ENCODE measurements at places on chromosomes 13 and 19.

GRCh38 chr19:41223431-41224234 lies 4.6 kb downstream of the AXL start:
- no peak for DNase-seq

DNA sequence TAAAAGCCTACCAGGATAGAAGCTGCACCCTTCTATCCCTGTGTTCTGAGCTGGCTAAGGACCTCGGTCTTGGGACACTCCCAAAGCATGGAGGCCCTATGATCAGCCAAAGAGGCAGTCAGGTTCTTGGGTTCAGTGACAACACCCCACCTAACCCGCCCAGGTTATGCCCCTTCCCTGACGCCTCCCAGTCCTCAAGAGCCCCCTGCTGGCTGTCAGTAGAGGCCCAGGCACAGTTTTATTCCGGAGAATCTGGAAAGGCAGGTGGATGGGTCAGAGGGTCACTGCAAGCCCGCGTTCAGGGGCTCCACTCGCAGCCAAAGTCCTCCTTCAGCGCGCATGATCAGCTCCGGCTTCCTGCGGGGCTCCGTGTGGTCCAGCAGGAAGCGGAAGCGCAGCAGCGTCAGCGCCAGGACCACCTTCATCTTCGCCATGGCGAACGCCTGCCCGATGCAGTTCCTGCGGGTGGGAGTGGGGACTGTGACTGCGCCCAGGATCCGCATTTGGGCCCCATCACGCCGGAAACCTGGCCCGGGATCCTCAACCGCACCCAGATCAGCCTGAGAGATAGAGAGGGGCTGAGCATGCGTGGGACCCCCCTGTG lies 22.3 kb downstream of the OR10H3 start:
- no peak for DNase-seq

DNA sequence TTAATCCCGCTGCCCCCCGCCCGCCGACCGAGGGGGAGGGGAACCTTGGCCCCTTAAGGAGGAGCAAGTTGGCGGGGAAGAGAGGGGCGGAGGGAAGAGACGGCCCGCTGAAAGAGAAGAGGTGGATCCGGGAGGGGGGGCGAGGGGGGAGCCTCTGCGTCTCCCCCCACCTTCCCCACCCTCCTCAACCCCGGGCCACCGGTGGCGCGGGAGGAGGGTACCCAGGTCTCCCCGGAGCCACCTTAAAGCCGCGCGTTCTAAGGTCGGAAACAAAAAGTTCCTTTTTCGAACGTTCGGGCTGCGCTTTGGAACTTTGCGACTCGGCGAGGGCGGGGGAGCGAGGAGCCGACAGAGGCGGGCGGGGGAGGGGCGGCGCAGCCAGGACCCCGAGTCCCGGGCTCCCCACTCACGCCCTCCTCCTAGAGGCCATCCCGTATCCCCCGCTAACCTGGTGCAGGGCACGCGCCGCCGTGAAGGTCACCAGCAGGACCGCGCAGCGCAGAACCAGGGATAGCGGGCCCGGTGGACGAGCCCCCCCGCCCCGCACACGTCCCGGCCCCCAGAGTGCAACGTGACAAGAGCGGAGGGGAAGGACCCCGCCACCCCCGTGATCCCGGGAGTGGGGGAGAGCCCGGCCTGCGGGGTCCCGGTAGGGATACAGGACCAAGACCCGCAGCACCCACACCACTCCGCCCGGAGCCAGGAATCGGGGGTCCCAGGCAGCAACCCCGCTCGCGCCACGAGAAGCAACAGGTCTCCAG lies 659 bp downstream of the ERF start:
- DNase-seq, result peak; percentile 74

GRCh38 chr13:80669112-80669511 lies 328.2 kb upstream of the SPRY2 start:
- no peak for DNase-seq

DNA sequence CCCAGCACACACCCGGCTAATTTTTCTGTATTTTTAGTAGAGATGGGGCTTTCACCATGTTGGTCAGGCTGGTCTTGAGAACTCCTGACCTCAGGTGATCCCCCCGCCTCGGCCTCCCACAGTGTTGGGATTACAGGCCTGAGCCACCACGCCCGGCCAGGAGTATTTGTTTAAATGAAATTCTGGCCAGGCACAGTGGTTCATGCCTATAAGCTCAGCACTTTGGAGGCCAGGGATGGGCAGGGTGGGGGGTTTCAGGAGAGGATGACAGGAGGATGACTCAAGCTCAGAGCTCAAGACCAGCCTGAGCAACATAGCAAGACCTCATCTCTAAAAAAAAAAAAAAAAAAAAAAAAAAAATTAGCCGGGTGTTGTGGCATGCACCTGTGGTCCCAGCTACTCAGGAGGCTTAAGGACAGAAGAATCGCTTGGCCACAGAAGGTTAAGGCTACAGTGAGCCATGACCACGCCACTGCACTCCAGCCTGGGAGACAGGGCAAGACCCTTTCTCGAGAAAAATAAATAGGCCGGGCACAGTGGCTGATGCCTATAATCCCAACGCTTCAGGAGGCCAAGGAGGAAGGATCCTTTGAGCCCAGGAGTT lies 8.2 kb upstream of the DHDH start:
- DNase-seq, result no peak

DNA sequence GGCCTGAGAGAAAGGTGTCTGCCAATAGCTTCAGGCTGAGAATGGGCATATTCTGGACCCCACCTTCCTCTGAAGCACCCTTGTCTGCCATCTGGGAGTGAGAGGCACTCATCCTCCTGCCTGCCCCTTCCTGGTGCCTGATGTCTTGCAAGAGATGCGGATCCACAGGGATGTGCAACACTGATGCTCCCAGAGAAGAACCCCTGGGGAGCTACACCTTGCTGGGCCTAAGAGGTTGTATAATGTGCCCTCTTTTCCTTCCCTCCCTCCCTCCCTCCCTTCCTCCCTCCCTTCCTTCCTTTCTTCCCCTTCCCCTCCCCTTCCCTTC lies 34.6 kb downstream of the ADPRHL1 start:
- no peak for DNase-seq

GRCh38 chr19:7213628-7214323 lies 80.4 kb downstream of the INSR start:
- DNase-seq, result no peak

DNA sequence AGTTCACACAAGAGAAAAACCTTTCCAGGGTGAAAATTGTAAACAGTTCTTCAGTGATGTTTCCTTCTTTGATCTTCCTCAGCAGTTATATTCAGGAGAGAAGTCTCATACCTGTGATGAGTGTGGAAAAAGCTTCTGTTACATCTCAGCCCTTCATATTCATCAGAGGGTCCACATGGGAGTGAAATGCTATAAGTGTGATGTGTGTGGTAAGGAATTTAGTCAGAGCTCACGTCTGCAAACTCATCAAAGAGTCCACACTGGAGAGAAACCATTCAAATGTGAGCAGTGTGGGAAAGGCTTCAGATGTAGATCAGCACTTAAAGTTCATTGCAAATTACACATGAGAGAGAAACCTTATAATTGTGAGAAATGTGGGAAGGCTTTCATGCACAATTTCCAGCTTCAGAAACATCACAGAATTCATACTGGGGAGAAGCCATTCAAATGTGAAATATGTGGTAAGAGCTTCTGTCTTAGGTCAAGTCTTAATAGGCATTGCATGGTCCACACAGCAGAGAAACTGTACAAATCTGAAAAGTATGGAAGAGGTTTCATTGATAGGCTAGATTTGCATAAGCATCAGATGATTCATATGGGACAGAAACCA lies 6.9 kb downstream of the ZNF222 start:
- DNase-seq, result no peak

DNA sequence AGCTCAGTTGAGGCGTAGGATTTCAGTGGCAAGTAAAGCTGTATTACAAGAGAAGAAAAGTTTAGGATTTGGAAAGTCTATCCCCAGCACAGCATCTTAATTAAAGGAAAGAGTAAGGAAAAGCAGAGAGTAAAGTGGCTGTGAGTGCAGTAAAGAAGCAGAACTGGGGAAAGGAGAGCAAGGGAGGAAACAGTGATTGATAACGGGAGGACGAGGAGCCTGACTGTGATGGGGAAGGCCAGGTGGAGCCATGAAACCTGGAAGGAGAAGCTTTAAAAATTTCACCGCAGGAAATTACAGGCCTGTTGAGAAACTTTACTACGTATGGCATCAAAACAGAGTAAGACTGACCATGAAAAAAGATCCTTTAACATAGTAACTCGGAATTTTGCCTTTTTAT lies 175.6 kb downstream of the SHISA2 start:
- no peak for DNase-seq

DNA sequence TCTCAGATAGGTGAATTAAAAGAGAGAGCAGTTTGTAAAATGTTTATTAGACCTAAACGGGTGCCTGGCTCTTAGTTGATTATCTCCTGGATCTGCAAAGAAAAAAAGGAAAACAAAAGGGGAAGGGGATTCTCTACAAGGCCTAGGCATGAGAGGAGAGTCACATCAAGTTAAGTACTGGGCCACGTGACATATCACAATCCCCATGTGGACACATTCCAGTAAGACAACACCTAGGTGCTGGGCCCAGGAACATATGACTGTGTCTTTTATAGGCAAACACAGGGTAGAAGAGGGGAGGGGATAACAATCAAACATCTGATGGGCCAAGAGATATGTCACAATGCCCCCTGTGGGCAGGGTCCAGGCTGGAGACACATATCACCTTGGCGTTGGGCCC lies 4.2 kb upstream of the ZNF91 start:
- DNase-seq, result no peak

- no peak for DNase-seq
These were observed 232.1 kb downstream of the TDRD3 start for GRCh38 chr13:60629158-60629557.

- no peak for DNase-seq
These were observed 174.6 kb downstream of the SPRY2 start for GRCh38 chr13:80166352-80166751.

GRCh38 chr13:114131583-114132418 lies 622 bp downstream of the RASA3 start:
- DNase-seq, result no peak

GRCh38 chr19:15469513-15470297 lies 5.4 kb upstream of the RASAL3 start:
- DNase-seq, result no peak

DNA sequence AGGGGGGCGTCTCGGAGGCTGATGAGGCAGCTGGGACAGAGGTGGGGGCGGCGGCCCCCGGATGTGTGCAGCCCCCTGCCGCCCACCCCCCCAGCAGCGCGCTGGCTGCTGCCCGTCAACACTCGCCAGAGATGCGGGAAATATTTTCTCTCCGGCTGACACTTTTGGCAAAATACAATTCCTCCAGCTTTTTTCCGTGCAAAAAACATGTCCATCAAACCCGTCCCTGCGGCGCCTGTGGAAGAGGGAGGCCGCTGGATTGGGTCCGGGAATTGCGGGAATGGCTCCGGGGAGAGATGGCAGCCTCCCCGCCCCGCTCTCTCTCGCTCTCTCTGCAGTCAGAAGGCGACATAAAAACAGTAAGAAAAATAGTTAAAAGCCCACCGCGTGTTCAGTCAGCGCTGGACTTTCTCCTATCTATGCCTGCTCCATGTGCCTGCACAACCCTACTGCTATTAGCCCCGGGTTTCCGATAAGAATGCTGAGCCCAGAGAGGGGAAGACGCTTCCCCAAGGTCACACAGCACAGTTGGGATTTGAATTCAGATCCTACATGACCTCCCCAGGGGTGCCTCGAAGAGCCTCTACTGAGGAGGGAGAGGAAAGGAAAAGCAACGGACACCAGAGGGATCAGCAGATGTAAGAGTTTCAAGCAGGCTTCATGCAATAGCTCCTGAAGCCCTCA lies 23.2 kb downstream of the ZNRF4 start:
- no peak for DNase-seq

DNA sequence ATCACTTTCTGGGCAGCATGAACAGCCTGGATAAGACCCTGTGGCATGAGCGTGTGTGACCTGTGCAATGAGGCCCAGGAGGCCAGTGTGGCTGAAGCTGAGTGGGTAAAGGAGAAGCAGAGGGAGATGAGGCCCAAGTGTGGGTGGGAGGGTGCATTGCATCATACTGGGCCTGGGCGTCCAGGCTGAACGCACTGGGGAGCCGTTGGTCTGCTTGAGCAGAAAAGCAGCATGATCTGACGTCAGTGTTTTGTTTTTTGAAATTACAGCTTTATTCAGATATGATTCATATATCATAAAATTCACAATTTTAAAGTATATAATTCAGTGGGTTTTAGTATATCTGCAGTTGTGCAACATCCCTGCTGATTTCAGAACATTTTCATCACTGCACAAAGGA lies 409.7 kb downstream of the HS6ST3 start:
- DNase-seq, result no peak

DNA sequence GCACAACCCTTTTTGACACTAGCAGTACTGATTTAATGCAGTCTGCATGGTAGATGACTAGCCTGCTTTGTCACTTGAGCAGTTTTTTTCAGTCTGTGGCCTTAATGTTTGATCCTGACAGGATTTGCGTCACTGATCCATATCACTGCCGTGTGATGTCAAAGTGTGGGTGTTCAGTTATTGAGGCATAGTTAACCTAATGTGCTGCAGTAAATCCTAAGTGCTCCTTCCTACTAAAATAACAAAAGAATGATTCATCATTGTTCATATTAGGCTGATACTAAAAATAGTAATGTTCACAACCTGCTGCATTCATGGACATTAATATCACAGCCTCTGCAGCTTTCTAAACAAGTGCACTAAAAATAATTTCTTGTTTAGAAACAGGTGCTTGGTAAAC lies 121.9 kb upstream of the MLNR start:
- DNase-seq, result no peak

DNA sequence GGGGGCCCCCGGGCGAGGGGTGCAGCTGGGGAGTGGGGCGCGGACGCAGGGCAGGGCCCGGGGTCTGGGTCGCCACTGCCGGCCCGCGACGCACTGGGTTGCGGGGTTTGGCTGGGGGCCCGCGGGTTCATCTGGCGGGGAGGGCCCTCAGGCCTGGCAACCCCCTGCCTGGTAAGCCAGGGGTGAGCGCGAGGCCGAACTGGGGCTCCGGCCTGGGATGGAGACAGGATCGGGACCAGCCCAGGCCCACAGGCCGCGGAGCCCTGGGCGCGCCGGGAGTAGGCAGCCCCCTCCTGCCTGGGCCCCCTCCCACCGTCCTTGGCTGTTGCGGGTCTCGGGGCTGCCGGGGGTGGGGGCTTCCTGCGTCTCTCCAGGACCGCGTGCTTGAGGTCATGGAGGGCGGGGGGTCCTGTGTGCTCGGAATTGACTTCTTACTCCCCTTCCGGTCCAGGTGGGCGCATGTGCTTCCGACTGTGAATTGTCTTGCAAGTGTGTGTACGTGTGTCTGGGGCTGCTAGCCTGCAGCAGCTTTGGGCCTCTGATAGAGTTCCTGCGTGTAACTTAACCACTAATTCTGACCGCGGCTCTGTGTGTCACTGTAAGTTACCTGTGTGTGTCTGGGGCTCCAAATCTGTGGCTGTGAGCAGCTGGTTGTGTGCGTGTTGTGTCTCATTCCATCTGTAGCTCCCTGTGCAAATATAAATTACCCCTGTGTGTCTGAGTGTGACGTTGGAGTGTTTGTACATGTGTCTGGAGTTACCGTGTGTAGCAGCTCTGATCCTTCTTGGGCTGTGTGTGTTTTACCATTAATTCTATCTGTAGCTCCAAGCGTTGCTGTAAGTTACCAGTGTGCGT lies 751 bp downstream of the GRAMD1A start:
- DNase-seq, result no peak

- DNase-seq, result no peak
These were observed 9.5 kb downstream of the VSTM2B start for GRCh38 chr19:29535214-29535831.

Data from caudate nucleus (tissue), 63 donors.